Fibroblast of skin of right quadriceps (primary cell): ENCODE measurements at places on chromosomes 16 and 17.

DNA sequence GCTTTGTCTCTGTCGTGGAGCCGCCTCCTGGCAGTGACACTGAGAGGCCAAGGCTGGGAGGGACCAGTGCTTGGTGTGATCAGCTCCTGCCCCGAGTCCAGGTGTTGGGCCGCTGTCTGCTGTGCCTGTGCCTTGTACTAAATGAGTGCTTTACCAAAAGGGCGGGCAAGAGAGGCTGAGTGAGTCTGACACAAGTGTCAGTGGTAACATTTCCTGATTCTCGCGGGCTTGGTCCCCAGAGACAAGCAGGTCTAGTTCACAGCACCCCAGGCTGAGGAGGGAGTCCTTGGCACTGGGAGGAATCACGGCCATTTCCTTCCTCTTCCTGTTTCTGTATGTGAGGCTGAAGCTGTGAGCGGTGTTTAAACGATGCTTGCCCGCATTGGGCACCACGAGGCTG lies 30.2 kb downstream of the PLD6 start:
- no peak for DNase-seq

DNA sequence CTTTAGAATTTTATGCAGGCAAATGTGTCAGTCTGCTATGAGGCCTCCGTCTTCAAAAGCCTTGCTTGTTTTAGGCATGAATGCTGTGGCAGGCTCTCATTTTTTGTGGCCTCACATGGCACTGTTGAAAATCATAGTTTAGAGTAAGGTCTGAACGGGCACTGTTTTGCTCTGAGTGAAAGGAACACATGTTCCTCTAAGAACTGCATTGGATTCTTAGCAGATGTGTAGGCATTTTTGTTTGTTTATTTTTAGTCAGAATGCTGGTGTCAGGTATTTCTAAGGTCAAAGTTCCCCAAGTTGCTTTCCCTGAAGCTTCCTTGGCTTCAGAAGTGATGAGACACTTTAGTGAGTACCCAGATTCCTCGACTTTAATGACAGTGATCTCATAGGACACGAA lies 173.7 kb downstream of the HS3ST3B1 start:
- no peak for DNase-seq

DNA sequence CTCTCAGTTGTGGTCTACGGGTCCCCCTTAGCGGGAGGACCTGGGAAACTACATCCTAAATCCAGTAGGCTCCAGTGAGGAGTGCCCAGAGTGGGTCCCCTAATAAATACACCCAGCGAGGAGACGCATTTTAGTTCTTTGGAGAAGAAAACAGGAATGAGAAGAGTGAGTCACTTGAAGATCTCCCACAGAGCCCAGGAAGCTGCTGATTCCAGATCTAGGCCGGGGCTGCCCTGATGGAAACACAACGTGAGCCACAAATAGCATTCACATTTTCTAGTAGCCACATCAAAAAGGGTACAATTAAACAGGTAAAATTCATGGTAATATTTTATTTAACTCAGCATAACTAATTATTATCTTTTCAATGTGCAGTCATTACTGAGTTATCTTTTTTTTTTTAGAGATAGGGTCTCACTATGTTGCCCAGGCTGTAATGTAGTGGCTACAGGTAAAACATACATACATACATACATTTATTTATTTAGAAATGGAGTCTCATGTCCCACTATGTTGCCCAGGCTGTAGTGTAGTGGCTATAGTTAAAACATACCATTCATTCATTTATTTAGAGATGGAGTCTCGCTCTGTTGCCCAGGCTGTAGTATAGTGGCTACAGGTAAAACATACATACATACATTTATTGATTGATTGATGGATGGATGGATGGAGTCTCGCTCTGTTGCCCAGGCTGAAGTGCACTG lies 21.5 kb downstream of the FBXO31 start:
- no peak for DNase-seq

- DNase-seq, result peak; percentile 63
These were observed 17.1 kb downstream of the C16orf74 start for GRCh38 chr16:85733839-85734170.

DNA sequence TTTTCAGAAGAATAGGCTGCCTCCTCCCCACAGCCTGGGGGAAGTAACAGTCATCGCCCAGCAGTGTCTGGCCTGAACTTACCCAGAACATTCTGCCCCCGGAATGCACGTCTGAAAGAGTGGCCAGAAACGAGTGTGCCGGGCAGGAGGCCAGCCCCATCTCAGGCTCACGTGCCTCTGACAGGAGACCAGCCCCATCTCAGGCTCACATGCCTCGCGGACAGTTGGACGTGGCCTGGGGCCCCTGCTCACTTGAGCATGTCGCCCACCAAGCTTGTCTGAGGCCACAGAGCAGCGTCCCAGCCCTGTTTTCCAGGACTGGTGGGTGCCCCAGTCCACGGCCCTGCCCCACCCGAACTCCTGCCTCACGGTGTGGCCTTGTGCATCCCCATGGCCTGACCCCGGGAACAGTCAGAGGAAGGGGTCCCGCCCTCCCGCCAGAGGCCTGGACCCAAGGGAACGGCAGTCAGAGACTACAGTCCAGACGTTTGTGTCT lies 16.3 kb upstream of the CDH15 start:
- DNase-seq, result peak; percentile 32

- DNase-seq, result no peak
These were observed 31.9 kb downstream of the CDK5R1 start for GRCh38 chr17:32518646-32519227.

DNA sequence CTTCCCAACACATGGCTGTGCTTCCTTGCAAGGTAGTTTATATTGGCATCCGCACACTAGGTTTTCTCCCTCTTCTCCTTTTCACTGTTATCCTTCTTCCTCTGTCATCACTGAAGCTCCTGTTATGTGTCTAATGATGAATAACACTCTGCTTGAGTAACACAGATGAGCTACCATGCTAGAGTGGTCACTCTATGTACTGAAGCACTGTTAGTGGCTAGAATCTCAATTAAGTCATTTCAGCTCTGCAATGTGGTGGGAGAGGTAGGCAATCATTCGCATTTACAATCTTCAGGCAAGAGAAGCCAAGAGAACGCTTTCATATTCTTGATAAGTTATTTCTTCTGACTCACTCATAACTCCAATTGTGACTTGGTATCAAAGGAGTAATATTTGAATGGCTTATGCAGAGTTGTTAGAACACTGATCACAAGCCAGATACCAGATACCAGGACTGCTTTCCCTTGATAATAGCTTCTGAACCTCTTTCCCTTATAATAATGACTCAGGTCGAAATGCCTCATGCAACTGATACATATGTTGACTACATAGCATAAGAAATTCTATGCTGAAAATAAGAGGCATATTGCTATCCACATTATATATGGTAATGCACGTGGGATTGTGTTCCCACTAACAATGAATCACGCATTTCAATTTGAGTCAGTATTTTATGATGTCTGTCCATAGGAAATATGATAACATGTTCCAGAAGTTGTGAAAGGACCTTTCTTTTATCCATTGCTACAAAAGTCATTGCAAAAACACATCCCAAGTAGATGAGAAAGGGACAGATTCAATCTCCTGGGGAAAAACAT lies 158.0 kb upstream of the HS3ST3A1 start:
- peak; percentile 37 for DNase-seq

- DNase-seq, result no peak
These were observed 1.6 kb downstream of the PYCARD start for GRCh38 chr16:31200821-31201568.

- DNase-seq, result no peak
These were observed 7.1 kb upstream of the KRT23 start for GRCh38 chr17:40944531-40944930.
